GM12891 (cell line): ENCODE measurements at places on chromosomes 2 and 18.

DNA sequence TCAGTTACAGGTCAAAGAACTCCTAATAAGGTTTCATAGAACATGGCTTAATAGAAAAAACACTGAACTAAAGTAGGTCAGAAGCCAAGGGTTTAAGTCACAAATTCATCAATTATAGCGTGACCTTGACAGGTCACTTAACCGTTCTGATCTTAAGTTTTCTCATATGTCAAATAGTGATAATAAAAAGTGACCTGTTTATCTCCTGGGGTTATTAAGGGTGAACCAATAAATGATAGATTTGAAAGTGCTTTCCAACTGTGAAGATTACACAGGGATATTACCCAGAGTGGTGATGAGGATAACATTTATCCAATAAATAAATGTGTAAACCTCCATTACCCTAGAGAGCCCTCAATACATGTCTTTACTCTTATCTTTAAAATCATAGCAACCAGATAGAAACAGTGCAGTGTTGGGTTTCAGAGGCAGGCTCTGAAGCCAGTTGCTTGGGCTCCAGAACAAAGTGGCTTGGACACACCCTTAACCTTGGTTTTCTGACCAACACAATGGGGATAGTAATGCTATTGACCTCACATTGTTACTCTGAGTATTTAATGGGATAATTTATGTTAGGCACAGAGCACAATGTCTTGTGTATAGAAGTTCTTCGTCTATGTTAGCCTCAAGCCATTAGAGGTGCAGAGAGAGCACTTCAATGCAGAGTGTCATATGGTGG lies 48.6 kb downstream of the KLHL14 start:
- DNase-seq: no peak

DNA sequence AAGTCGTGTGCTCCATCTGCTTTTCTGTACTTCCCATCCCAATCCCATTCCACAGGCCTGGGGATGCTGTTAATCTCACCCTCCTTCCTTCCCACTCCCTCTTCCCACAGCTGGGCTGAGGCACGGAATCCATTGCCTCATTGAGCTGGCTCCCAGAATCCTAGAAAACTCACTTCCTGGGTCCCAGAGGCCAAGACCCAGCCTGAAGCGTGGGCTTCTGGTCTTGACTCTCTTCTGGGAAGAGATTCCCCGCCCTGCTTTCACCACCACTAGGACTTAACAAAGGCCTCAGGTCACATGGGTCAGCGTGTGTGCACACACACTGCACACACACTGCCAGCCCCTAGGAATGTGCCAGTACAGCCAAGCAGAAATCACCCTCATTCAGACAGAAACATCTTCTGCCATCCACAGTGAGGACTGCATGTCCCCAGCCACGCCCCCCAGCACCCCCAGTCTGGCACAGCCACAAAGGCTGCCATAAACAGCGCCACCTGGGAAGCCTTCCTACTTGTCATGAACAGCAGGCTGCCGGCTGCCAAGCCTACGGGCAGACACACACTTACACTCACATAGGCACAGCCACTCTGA lies 165.8 kb downstream of the TNS1 start:
- DNase-seq: no peak

DNA sequence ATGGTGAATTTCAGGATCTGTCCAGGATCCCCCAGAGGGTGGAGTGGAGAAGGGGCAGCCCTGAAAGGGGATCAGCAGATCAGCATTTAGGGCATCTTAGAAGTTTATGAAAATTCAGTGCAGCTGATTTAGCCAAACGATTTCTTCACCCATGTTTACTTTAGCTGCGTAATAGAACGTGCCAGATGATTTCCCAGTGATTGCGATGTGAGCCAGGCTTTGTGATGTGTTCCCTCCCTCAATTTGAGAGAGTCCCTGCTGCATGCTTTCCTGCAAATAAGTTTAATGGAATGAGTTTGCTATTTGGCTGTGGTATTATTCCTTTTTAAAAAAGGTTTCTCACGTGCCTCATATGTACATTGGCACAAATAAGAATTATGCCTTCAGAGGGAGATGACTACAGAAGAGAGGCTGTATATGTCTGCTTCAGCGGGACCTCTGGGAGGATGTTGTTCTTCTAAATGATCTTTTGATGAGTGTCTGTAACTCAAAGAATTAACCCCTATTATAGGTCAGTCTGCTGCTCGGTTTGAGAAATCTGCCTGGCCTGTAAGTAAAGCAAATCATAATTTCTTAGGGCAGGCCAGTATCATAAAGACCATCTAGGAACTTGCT lies 111.9 kb downstream of the MRO start:
- DNase-seq: no peak

DNA sequence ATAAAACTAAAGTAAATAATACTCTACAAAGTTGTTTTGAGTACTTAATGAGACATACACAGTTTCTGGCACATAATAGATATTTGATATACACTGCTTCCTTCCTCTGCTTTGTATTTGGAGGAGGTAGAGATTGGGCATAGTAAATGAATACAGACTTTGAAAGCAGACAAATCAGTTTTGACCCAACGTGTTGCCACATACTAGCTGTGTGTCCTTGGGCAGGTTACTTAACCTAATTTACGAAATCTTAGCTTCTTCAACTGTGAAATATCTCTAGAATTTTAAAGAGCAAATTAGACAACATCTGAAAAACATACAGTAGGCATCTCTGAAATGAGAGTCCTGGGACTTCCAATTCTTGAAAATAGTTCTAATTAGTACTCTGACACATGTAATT lies 425.4 kb downstream of the TGIF1 start:
- DNase-seq: no peak

- no peak for DNase-seq
Measured at GRCh38 chr2:174518395-174518794, 31.6 kb upstream of the GPR155 start.

- no peak for DNase-seq
Measured at GRCh38 chr2:101082998-101083397, 68.2 kb downstream of the TBC1D8 start.

DNA sequence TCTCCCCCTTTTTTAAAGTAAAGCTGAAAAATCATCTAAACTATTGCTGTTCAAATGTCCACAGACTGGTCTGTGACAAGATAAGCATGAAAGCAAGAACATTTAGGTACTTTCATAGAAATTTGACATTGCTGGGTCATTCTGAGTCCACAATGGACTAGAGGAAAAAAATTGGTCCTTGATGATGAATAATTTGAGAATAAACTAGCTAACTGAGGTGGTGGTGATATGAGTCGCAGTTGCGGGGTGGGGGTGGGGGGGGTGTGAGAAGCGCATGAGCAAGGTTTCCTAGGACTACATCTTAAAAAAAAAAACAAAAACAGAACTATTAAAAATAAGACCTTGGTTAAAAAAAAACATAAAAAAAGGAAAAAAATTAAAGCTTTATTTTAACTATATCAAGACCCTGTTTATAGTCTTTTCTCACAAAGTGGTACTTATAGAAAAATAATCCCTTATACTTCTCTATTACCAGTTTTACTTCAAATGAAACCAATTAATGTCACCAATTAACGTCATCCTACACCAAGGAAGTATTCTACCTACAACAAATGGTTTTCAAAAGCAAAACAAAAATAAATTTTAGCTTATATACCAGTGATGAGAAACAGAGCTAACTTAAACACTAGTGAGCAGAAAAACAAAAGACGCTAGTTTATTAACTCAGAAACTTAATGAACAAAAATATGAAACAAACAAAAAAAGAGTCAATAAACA lies 88.1 kb downstream of the ASXL2 start:
- DNase-seq: no peak

DNA sequence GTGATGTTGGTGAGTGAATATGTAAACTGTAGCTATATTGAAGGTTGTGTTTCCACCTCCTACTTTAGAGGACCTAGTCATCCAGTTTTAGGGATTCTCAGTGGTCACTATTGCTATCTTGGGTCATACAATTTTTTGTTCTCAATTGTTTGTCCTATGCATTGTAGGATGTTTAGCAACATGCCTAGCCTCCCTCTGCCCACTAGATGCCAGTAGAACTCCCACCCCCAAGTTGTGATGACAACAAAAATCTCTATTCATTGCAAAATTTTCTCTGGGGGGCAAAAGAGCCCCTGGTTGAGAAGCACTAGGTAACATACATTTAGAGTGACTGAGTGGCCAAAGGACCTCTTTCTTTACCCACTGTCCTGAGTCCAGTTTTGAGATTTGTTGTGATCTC lies 87.3 kb downstream of the LRRTM4 start:
- DNase-seq: no peak

DNA sequence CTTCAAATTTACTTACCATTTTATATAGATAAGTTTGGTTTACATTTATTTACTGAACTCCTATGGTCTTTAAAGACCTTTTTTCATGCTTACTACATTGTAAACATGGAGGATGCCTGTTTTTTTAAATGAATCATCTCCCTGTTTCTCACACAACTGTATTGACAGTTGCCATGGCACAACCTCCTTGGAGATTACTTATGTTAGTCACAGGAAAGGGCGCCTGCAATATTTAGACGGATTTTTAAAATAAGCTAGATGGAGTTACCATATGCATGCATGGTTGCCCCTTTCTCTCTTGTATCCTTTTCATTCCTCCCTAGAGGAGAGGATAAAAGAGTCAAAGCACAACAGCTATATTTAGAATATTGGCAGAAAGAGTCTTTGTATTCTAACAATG lies 34.8 kb upstream of the CCDC102B start:
- DNase-seq: no peak

GRCh38 chr18:69992776-69993175 lies 45.1 kb upstream of the CD226 start:
- DNase-seq: no peak

DNA sequence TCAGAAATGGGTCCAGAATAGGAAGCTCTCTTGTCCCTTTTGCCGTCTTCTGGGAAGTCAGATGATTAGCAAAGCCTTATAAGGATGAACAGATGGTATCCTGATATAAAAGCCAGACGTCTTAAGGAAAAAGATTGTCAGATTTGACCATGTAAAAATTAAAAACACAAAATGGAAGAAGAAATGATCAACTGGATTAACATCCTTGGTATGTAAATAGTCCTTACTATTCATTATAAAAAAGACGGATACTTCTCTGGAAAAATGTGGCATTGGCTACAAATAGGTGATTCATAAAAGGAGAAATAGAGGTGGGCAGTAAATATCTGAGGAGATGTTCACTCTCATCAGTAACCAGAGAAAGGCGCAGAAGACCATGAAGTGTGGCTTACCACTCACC lies 33.7 kb upstream of the SCLY start:
- DNase-seq: no peak

DNA sequence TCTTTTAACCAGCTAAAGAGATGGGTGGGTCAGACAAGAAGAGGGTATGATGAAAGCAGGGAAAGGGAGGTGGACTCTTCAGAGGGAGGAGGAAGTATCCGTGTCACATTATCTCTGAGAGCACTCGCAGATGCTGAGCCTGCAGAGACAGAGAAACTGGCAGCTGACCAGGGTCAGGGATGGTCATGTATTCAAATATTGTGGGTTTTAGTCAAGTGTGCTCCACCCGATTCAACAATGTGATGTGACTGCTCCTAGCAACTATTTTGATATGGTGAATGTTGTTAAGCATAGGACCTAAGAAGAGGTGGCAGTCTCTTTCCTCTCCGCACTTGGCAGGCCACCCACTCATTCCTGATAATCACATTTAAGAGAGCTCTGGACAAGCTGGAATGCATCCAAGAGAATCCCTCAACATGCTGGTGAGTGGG lies 1.3 kb upstream of the CLIP4 start:
- no peak for DNase-seq

- DNase-seq: no peak
Measured at GRCh38 chr2:219637842-219638185, 10.4 kb downstream of the SLC4A3 start.

DNA sequence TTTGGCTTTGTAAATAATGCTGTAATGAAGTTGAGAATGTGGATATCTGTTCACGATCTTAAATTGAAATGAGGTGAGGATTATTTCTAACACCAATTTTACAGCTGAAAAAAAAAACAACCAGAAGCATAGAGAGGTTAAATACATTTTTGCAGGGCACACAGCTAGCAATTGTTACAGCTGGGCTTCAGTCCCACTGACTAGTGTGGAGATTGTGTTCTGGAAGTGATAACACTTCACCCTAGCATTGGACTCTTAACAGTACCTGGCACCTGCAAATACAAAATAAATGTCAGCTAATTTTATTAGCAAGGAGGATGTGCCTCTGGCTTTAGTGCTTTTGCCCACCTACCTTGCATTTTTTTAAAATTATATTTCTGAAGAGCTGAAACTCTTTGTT lies 28.8 kb downstream of the CAVIN2 start:
- DNase-seq: no peak

GRCh38 chr2:18171191-18172139 lies 293.0 kb downstream of the KCNS3 start:
- no peak for DNase-seq
